NCI-H82 (cell line): ENCODE measurements at places on chromosomes 1 and 21.

DNA sequence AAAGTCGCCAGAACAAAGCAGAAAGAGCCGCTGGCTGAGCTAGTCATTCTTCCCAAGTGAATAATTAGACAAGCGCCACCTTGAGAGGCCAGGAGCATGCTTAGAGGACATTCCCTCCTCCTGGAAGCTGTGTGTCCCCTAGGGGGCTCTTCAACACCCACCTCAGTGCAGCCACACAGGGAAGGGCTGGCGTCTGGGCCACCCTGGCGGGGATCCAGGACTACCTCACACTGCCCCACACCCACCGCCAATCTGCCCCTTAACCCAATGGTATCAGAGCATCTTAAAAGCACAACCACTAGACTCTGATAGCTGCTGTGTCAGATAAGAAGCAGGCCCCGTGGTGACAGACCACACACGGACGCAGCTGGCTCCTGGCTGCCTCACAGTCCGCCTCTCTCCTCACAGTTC lies 24.9 kb downstream of the SETD4 start:
- DNase-seq = peak; percentile 65

DNA sequence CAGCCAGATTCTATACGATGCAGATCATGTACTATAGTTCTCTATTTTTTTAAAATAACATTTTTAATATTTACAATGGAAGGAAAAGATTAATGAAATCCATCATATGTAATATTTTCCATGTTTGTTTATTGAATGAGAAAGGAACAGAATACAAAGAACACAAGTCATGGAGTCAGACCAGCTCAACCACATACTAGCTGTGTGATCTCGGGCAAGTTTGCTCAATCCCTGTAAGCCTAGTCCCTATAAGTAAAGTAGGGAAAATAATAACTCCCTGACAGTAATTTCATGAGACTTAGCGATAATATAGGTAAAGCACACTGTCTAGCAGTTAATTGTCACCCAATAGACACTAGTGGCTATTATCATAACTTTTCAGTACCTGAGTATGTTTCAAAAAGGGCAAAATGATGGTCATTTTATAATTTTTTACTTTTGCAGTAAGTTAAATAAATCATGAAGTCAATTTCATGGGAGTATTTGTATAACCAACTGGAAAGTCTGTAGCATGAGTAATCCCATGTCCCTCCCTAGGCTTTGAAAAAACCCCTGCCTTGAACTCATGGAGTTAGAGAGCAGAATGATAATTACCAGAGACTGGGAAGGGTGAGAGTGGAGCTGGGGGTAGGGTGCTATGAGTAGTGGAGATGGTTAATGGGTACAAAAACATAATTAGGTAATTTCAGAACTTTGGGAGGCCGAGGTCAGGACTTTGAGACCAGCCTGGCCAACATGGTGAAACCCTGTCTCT lies 37.0 kb upstream of the EPS15 start:
- DNase-seq = no peak

GRCh38 chr21:44713846-44714245 lies 2.5 kb upstream of the TSPEAR start:
- no peak for DNase-seq

DNA sequence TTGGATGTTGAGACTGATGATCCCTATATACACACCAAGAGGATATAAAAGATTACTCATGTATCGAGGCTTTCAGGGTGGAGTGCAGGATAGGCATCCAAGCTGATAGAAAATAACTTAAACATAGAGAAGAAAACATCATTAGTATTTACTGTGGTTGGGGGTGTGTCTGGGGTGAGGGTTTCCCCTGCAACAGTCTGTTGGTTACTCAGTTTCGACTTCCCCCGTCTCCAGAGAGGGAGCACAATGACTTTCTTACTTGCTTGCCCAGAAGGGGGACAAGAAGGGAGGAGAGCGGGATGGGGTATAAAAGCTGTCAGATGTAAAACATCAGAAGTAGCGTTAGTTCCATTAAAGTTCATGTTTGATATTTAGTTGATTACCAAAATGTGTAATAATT lies 717.4 kb upstream of the ZP4 start:
- DNase-seq = peak; percentile 75

GRCh38 chr1:234986750-234987414 lies 141.8 kb downstream of the TOMM20 start:
- DNase-seq = no peak

DNA sequence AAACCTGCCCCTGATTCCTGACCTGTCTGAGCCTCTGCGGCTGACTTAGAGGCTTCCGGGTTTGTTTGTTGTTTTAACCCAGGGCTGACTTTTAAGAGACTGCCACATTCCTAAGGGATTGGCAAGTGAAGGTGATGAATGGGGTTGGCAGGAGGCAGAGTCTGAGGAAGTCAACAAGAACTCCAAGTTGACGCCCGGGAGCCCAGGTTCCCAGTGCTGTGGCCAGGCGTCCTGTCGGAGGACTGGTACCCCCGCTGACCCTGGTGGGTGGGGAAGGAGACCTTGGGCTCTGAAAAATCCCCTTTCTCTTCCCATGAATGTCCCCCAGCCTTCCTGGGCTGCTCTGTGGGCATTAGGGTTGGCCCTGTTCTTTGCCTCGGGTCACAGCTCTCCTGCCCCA lies 19.7 kb upstream of the EPS8L3 start:
- no peak for DNase-seq

- peak; percentile 40 for DNase-seq
Measured at GRCh38 chr1:5297180-5297885, 642.9 kb downstream of the AJAP1 start.

- DNase-seq = peak; percentile 37
Measured at GRCh38 chr1:40414331-40414730, 35.9 kb upstream of the ZFP69B start.

- peak; percentile 32 for DNase-seq
Measured at GRCh38 chr1:87958716-87959115, 630.0 kb downstream of the LMO4 start.

- no peak for DNase-seq
Measured at GRCh38 chr1:158122833-158123388, 57.8 kb upstream of the CD1D start.

DNA sequence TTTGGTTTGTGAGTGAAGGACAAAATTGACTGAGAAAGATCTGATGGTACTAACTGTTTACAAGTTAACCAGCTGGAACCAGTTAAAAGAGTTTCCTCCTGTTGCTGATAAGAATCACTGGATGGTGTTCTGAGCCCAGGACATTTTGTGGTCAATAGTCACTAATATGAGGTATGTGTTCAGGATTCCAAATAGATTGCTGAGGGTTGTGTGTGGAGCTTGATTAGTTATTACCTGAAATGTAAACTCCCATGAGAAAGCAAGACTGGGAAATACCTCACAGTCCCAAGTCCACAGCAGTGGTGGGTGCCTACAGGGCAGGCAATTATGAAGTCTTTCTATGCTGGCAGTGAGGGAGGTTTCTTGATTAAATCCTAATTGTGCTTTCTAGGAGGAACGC lies 164.6 kb downstream of the DNM3 start:
- DNase-seq = no peak

DNA sequence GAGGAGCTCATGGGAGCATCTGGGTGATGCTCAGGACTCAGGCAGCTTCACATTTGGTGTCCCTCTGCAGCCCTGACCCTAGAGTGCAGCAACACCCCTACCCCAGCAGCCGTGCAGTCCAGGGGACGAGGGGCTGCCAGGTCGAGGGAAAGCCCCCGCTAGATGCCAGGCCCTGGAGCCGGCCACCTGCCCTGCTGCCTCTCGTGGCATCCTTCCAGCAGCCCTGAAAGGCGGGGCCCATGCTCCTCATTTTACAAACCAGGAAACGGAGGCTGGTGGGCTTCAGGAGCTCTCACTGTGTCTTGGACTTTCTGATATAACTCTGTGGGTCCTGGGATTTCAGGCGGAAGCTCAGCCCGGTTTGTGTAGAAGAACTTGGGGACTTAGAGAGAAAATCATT lies 120.5 kb upstream of the WNT4 start:
- DNase-seq = no peak

- DNase-seq = no peak
Measured at GRCh38 chr1:33350611-33351280, 29.8 kb upstream of the A3GALT2 start.

GRCh38 chr1:9417695-9418094 lies 121.6 kb upstream of the SLC25A33 start:
- DNase-seq = no peak

DNA sequence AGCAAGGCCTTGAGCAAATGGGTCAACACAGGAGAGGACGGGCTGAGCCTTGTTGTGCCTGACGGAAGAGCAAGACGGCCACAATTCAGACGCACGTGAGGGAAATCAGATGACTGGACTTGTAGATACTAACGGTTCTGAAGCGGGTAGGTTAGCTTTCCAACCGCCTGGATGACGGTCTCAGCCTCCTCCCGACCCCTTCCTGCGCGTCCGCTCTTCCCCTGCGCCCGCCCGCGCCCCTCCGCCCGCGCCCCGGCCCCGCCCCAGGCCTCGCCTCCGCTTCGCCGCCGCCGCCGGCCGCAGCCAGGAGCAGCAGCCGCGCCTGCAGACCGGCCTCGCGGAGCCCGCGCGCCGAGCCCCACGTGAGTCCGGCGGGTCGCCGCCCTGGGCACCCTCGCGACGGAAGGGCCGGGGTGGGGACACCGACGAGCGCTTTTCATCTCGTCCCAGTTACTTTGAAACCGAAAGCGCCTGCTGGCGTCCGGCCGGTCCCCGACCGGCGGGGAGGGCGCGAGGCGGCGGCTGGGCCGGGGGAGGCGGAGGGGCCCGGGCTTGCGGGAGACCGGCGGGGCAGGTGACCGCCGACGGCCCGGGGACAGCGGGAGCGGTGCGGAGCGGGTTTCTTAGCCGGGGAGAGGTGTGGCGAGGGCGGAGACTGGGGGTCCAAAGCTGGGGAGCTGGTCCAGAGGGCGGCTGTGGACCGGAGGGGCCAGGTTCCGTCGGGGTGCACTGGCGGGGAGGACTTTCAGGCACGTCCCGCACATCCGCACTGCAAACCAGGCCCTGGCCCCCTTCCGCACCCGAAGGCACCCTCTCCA lies at the start of gene TRAF5:
TRAF5 (plus strand) TSS at position 306 of the 818 bp plus-strand sequence. CDS start 26,407 bp downstream, outside the sequence.
- peak; percentile 77 for DNase-seq

DNA sequence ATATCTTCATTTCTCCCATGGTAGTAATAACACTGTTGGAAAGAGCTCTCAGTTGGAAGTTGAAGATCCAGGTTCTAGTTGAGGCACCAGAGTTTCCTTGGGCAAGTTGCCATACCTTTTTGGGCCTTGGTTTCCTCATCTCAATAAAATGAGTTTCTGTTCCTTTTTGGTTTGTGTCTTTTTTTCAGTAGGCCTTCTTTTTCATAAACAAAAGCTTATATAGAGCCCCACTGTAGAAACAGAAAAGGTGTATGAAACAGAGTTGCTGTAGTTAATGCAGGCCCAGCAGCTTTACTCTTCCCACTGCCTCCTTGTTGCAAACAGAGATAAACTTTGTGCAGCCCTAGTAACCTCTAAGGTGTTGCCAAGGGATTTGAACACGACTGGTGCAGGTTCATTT lies 41.7 kb downstream of the WNT4 start:
- DNase-seq = no peak

DNA sequence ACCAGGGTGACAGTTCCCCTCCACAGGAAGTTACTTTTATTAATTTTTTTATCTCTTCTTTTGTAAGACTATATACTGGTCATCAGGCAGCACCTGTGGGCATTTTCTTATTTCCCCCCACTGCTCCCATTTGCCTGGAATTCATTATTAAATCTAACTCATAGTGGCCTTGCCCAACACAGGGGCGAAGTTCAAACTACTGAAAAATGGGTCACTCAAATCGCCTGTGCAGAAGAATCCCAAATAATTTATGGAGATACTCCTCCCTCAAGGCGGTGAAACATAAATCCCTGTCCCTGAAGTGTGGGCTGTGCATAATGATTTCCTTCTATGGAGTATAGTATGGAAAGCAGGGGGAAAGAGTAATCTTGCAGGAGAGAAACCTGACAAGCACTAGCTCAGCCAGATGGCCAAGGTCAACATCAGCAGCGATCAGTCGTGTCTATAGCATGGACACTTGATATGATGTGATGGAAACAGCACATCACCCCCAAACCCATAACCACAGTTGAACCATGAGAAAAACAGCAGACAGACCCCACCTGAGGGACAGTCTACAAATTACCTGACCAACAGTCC lies 7.9 kb downstream of the CAMK2N1 start:
- DNase-seq = no peak

- no peak for DNase-seq
Measured at GRCh38 chr1:9691691-9692090, 40.2 kb downstream of the PIK3CD start.

DNA sequence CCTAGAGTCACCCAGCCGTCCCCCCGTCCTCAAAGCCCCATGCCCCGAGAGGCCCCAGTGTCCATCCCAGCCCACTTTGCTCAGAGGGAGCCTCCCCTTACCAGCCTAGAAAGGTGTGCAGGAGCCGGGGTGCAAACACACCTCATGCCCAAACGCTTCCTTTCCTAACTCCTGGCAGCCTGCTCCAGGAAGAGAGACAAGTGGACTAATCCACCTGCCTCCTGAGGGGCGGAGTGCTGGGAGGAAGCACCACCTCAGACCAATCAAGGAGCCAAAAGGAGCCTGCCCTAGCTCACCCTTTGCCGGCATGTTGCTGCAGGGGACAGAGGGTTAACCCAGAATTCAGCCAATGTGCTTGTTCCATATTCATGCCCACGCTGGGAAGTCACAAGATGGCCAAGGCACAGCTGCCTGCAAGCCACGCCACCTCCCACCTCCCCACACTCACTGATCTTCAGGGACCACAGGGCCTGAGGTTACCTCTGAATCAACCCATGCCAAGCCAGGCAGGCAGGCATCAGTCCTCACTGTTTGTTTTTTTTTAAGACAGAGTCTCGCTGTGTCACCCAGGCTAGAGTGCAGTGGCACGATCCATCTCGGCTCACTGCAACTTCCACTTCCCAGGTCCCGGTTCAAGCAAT lies 27.8 kb downstream of the PLEKHA6 start:
- no peak for DNase-seq

DNA sequence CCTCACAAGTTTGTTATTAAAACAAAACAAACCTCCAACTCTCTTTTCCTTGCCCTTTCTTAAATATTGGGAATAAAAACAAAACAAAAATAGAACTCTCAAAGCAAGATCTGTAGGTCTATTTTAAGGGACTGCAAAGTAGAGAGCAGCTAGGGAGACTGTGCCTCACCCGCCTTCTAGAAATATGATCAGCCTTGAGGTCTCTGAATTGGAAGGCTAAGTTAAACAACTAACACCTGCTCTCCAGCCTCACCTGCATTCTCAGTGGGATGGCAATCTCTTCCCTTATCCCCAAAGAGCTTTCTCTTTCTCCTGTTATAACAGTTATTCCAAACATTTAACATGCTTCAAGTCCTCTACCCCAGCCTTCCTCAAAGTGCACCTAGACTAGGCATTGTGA lies 75.5 kb upstream of the TNR start:
- DNase-seq = no peak

DNA sequence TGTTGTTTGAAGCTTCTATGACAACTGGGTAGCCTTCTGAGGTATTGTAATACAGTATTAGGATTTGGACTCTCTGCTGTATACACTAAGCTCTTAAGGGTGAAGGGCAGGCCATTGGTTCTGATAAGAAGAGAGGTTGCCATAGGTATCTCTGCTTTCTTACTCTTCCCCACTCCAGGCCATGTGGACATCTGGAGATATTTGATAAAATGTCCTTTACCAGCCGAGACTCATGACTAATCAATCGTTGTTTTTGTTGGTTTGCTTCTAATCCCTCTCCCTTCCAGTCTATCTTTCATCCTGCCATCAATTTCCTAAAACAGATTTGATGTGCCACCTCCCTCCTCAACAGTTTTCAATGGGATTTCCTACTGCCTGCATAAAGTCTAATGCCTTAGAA lies 64.6 kb upstream of the WDR26 start:
- DNase-seq = peak; percentile 50
